ENCODE measurements at places on chromosomes 12 and 14. TPM values are rescaled to one million over a fixed set of nuclear protein-coding genes. Genes with fewer than 3 reads are reported as not detected.

The TMEM132C gene
- 0.89 TPM for total RNA-seq

- peak; percentile 11 for DNase-seq
Measured at GRCh38 chr12:75651342-75651695, 139.9 kb upstream of the KRR1 start.

The DNAH10 gene
- total RNA-seq, result 1.5 TPM

DNA sequence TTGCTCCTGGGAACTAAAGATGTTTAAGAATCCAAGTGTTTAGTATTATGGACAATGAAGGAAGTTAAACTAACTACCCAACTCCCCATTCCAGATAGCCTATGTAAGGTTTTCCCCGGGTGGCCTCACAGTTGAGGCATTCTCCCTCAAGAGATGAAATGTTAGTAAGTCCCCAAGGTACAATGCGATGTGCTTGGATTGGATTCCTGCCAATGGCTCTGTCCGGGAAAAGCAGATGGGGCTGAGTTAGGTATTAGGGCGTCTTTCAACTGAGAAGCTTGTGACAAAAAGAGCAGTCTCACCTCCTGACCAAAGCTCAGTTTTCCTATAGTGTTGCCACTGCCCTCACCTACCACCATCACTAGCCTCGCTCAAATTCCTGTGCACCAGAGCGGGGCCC lies 64.8 kb upstream of the E2F7 start:
- DNase-seq, result no peak

The PPP1CC gene
- 90.5 TPM for total RNA-seq

DNA sequence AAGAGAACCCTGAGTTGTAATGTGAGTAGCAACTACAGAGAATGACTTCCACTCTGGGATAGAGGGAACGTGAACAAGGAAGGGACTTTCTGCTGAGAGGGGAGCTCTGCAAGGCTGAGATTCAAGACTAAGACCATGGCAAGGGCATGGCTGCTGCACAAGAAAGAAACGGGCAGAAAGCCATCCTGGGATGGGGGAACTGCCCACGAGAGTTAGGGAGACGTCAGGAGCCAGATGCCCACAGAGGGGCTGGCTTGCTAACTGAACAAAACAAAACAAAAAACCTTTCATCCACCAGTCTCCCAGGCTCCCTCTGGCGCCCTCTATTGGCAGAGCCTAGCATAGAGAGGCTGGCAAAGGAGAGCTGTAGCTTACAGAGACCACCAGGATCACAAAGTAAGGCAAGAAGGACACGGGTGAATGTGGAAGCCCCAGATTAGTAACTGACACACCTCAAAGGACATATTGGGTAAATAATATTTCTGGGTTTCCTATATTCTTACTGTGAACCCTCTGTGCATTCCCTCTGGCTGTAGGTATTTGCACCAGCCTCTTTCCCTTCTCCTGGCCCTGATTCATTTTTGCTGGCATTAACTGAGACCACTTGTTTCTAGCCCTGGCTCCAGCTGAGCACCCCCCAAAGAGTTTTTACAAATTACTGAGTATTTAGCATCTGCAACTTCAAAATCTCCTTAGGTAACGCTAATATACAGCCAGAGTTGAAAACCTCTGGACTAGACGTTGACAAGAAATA lies 338.3 kb downstream of the EMP1 start:
- peak; percentile 73 for DNase-seq

DNA sequence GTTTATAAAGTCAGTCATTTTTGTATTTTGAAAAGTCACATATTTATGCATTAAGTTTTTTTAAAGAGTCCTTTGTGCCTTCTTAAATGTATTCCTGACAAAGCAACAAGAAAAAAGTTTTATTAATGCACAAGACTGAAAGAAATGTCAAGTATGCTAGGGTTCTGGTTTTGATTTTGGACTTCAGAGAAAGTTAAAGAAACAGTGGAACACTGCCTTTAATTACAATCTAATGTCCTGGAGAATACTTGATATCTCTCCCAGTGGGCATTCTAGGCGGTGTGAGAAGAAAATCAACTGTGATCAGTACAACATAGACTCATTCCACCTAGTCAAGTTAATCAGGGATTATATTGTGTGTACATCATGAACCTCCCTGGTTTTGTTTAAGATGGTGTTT lies 49.9 kb downstream of the PRICKLE1 start:
- DNase-seq, result no peak

GRCh38 chr14:79660053-79660939 lies 551.0 kb downstream of the DIO2 start:
- DNase-seq, result peak; percentile 43

- DNase-seq, result no peak
Measured at GRCh38 chr12:72191761-72192160, 80.4 kb upstream of the TRHDE start.

DNA sequence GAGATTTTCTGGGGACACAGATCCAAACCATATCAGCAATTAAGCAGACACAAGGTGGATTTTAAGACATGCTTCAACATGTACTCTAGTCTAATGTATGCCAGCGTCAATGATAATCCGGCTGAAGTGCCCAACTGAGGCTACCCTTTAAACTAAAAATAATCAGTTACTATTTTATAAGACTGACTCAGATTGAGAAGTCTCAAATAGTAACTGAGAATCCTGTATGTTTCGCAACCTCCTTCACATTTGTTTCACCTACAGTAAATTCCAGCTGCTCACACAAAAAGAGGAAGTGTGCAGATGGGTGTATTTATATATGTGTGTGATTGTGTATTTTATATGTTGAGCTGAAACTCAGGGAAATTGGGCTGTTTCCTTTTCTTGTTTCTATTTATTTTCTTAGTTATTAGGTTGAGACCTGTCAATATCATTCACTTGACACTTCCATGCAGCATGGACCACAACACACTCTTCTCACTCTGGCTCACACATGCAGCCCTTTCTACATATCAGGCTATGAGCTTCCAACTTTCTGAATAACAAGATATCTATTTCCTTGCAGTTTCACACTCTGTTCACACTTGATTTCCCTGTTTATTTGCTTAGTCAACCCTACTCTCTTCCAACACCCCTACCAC lies 1224.9 kb upstream of the TMEM132C start:
- no peak for DNase-seq

DNA sequence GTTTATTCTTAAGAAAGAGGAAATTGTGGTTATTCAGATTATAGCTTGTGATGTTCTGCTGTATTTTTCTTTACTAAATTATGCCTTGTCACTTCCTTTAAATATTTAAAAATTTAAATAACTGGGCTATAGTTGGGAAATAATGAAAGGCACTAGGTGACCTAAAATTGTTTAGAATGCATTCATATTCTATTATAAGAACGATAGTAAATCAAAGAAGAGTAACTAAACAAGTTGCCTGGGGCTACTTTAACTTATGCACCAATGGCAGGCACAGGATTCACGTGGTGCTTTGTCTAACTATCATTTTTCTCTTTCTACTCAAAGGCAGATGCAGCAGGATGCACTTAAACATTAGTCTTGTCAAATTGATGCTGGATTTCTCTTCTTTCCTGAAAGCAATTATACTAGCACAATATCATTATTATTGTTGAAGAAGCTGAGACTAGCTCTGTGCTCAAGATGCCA lies 190.7 kb upstream of the PPFIA2 start:
- DNase-seq, result no peak

The PTCSC3 gene
- not detected for total RNA-seq

DNA sequence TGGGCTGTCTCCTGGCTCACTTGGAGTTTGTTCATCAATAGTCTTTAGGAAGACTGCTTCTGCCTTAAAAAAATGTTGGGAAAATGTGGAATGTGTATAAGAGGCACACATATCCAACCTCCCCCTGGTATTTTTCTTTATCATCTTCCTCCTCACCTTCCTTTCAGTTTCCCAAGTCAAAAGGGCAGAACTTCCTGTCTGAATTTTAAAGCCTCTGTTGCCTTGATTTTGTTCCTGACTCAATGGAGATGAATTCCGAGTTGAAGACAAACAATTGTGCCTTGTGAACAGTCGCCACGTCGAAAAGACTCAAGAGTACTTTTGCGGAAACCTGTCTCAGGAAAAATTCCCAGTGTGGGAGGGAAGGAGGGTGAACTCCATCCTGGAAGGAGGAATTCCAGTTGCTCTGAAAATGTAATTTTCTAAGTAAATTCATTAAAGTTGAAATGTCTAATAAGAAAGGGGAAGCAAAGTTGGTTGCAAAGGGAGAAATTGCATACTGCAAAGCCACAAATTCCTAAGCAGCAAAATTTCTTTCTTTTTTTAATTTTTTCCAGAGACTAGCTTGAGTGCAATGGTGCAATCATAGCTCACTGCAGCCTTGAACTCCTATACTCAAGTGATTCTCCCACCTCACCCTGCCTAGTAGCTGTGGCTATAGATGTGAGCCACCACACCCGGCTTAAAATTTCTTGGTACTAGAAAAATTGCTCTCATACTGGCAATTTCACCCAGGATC lies 50.2 kb upstream of the ELK3 start:
- DNase-seq, result no peak

GRCh38 chr12:84128117-84128991 lies 784.2 kb downstream of the SLC6A15 start:
- DNase-seq, result no peak

- peak; percentile 47 for DNase-seq
Measured at GRCh38 chr12:18261273-18261672, at the start of gene PIK3C2G. PIK3C2G (plus strand) TSS chr12:18261518; CDS start chr12:18282082, 20,564 bp downstream.

The KRT82 gene
- not detected for total RNA-seq

DNA sequence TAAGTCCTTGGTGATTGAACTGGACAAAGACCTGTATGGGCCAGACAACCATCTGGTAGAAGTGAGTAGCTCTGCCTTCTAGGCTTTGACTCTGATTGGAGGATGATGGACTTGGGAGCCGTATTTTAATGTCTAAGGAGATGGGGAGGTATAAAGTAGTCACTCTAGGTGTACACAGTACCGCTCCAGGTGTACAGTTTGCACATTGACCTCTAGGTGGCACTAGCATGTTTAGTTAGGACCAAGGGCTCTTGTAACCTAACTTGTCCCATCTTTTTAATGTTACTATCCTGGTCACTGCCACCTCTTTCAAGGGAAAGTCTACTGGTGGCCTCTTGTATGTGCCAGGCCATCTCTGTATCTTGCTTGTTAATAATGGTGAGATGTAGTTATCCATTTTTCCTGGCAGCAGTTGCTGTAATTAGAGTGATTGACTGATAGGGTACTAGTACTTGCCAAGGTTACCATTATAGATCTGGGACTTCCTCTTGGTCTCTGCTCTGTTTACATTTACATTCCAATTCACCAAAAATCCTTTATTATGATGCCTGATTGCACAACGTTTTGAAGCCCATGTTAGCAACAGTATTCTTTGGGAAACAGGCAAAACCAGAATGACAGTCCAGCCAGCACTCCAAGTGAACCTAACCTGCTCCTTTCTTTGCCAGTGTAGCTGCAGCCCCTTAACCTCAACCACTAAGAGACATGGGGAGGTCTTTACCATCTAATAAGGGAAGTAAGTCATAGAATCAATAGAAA lies 3.6 kb downstream of the SMARCD1 start:
- DNase-seq, result peak; percentile 50

The PRR4 gene
- 4.8 TPM for total RNA-seq

The LMO3 gene
- 1.8 TPM for total RNA-seq

DNA sequence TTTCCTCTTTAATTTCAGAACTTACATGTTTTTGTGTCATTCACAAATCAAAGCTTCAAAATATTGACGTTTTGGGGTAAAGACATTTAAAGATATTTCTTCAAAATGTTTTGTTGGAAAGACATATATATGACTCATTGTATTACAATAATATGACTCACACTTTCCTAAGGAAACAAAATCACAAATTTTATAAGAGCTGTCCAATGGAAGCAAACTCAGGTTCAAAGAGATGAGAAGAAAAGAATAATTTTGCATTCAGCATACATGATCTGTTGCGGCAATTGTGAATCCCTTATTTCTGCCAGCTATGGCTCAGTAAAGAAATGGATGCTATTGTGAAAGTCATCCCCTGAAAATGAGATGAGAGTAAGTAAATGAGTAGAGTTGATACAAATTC lies 82.7 kb downstream of the GRIP1 start:
- DNase-seq, result peak; percentile 44

The RNASE7 gene
- not detected for total RNA-seq

DNA sequence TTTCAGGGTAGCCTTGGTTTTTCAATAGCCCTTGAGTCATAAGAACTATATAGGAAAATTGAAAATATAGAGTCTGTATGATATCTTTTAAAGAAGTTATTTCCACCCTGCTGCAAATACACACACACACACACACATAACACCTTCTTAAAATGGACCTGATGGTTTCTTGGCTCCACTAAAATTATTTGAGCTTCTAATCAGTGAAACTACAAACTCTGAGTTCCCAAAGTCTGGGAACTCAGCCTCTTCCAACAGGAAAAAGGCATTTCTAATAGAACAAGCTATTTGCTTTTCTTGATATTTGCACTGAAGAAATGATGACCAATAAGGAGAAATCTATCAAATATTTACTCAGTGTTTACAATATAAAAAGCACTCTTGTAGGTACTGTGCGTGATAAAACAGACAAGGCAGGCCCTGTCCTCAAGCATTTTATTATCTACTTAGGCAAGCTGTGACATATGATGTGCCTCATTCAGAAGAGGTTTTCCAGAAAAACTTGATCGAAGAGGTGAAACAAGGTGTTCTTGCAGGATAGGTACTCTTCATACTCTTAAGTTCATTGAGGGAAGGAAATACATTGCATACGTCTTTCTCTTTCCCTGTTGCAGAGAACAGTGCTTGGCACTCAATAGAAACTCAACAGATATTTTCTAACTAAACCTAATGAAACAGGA lies 88.6 kb downstream of the MGST1 start:
- DNase-seq, result no peak

GRCh38 chr12:86513226-86513625 lies 257.0 kb upstream of the MGAT4C start:
- peak; percentile 87 for DNase-seq

DNA sequence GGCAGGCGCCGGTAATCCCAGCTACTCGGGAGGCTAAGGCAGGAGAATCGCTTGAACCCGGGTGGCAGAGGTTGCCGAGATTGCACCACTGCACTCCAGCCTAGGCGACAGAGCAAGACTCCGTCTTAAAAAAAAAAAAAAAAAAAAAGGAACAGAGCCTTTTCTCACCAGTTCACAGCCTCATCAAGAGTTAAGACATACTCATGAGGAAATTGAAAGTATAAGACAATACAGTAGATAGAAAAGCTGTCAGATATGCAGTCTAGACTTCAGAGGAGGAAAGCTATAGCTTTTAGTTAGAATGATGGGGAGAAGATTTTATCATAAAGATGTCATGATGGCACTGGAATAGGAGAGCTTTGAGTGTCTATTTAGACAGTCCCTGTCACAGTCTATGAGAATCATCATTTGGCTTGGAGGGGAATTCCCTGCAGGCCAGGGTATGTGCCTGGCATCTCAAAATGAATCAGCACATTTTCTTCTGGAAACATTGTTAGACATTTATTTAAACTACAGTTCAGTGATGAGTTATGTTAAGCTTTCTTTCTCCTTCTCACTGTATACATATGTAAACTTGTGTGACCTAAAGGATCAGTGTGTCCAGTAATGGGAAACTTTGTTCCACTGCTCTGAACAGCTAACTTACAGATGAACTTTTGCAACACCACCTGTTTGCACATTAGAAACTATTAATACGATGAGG lies 2.9 kb upstream of the RAB35 start:
- no peak for DNase-seq

The STYK1 gene
- not detected for total RNA-seq
